ENCODE measurements at places on chromosomes 1 and 21.

GRCh38 chr1:100703716-100704115 is 15.8 kb upstream of the VCAM1 start:
- no peak for DNase-seq

- peak; percentile 43 for DNase-seq
Measured at GRCh38 chr1:207495801-207496792, at the start of gene CR1. TSS of gene CR1 (plus strand) at chr1:207496157. CDS start at chr1:207496268, 111 bp downstream.

- DNase-seq = peak; percentile 11
Measured at GRCh38 chr1:29650041-29650400, 413.7 kb downstream of the PTPRU start.

GRCh38 chr21:20519076-20519475 is 479.1 kb upstream of the NCAM2 start:
- DNase-seq = no peak

- no peak for DNase-seq
Measured at GRCh38 chr21:25760677-25761076, 25.9 kb downstream of the GABPA start.

DNA sequence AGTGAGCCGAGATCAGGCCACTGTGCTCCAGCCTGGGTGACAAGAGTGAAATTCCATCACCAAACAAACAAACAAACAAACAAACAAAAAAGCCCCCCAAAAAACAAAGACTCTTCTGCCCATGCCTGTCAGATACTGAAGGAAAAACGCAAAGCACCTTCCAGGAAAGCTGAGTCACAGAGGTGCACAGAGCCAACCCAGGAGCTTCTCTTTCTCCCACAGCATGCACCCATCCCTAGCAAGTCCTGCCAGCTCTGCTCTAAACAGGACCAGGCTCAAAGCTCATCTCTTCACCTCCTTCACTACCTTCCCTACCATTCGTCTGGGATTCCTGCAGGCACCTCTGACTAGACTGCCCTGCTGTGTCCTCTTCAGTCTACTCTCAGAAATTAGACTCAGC is 46.5 kb downstream of the ETS2 start:
- no peak for DNase-seq

- no peak for DNase-seq
Measured at GRCh38 chr1:153612111-153612754, 704 bp downstream of the S100A16 start.

DNA sequence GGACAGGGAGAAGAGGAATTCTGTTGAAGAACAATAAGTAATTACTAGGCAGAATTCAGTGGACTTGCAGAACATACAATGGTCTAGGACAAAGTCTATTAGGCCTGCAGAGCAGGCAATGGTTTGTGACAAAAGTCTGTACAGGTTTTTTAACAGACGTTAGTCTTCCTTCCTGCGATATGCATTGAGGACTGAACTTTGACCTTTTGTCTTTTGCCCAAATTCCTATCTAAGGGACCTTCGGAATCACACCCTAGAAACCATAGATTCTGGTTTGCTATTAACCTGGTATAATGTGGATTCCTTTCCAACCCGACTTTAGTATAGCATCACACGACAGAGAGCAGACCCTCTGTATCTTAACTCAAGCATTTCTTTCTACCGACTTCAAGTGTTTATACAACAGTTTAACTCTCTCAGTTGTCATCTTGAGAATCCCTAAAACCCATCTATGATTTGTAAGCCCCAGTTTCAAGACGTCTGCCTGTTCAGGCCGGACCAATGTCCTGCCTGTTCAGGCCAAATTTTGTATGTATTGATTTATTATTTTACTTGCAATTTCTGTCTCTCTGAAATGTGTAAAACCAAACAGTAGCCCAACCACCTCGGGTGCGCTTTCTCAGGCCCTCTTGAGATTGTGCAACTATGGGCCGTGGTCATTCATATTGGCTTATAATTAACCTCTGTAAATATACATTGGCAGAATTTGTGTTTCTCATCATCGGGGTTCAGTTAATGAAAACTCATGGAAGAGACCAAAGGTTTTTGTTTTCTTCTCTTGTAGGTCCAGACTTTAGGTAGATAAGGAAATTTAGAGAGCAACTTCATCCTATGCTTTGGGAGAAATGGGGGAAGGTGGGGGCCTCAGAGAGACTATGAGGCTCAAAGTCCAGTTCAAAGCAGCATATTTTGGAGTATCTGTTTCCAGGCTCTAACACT is 76.9 kb upstream of the TNFSF18 start:
- no peak for DNase-seq

GRCh38 chr1:111904478-111905218 is 84.8 kb downstream of the KCND3 start:
- peak; percentile 36 for DNase-seq

DNA sequence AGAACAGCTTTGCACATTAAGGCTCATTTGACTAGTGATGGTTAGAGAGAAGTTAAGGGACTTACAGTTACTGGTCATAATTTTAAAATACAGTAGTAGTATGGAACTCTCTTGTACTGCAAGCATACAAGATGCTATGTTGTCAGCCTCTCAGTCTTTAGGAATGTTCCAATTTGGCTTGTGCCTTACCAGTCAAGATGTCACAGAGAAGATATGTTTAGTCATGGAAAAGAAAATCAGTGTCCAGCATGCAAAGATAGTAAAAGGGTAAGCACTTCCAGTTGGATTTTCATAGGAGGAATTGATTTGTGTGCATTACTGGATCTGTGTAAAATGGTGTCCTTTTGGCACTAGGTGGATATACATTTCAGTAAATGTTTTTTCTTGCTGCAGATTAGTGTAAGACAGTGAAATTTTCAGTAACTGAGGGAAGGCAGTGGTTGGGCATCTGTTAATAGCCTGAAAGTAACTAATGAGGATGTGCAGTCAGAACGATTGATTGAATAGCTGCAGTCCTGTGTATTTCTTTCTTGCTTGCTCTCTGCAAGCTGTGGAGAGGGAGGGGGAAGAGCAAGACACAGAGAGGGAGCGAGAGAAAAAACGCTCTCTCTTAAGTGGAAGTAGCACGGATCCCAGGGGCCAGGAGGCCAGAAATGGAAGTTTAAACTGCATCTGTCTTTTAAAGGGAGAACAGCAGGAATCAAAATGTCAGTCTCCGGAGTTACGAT is 108.2 kb downstream of the CLEC20A start:
- no peak for DNase-seq

DNA sequence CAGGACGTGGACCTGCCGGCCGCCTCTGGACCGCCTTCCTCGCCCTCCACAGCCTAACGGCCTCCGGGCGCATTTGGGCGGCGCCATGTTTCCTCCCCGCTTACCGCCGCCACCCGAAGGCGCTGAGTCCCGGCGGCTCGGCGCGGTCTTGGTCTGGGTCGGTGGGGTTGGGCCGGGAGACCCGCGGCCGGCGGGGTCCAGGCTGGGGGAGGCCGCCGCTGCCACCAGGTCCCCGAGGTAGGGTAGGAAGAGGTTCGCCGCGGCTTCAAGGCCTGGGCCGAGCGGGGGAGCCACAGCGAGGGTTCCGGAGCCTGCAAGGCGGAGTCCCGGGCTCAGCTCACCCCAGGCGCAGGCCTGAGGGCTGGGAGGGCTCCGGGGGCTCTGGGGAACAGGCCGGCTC is 5.5 kb downstream of the OR2C3 start:
- no peak for DNase-seq

DNA sequence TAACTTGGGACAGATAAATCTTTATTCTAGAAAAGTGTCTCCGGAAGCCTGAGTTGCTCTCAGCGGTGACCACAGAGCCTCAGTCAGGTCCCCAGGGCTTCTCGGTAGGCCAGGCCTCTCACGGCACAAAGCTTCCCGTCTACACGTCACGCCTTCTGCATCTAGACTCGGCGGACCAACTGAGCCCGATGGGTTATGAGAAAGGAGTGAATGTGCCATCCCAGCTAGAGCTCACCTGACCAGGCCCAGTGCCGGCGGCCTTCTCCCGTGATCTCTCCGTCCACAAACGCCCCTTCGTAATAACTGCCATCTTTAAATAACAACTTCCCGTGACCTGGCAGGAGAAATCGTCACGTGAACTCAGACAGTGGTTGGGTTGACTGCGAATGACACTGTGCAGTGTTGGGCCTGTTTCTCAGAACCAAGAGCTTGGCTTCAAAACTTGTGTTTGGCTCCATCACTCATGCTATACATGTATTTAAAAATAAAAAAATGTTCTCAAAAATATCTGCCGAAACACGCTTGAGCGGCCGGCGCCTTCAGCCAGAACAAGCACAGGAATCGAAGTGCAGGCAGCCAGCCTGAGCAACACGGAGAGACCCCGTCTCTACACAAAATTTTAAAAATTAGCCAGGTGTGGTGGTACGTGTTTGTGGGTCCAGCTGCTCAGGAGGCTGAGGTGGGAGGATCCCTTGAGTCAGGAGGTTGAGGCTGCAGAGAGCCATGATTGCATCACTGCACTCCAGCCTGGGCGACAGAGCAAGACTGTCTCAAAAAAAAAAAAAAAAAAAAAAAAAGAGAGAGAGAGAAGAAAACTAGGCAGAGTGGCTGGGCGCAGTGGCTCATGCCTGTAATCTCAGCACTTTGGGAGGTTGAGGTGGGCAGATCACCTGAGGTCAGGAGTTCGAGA is 3.1 kb downstream of the MORN1 start:
- no peak for DNase-seq

- DNase-seq = peak; percentile 56
Measured at GRCh38 chr1:204213668-204214662, at the start of gene GOLT1A. TSS of gene GOLT1A (minus strand) at chr1:204213988. CDS start at chr1:204213906, 82 bp downstream.

GRCh38 chr1:94908965-94909364 is 17.9 kb downstream of the CNN3 start:
- DNase-seq = no peak

- DNase-seq = no peak
Measured at GRCh38 chr1:219790834-219791615, 137.3 kb downstream of the SLC30A10 start.

DNA sequence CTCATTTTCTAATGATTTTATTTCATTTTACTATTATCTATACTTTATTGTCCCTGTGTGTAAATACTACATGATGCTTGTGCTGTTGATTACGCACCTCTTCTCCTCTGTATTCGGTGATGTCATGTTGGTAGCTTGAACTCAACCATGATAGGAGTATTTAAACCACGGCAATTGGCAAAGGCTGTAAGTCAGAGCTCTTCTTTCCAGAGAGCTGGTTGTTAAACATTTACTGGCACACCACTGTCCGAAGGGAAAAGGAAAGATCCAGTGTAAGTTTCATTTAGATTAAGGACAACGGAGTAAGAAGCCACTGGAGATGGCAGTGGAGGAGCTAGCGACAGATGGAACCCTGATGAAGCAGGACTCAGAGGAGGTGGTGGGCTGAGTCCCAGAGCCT is 93.4 kb upstream of the KCNE2 start:
- no peak for DNase-seq

DNA sequence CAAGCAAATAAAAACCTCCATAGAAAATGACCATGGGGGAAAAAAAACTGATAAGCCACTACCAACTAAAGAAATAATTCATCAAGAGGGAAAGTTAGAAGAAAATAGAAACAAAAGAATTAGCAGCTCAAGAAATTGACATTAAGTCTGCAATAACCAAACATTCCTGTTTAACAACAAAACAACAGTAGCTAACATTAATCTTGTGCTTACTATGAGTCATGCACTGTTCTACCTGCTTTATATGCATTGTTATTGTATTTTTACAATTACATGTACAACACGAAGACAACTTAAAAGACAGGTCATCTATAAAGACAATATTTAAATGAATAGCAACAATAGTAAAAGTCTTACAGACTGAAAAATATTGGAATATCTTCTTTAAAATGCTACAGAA is 34.4 kb upstream of the LRRC7 start:
- DNase-seq = no peak

- no peak for DNase-seq
Measured at GRCh38 chr1:220222939-220223338, 49.3 kb downstream of the RAB3GAP2 start.

GRCh38 chr1:1732381-1732780 is 8.2 kb upstream of the CDK11A start:
- DNase-seq = no peak

DNA sequence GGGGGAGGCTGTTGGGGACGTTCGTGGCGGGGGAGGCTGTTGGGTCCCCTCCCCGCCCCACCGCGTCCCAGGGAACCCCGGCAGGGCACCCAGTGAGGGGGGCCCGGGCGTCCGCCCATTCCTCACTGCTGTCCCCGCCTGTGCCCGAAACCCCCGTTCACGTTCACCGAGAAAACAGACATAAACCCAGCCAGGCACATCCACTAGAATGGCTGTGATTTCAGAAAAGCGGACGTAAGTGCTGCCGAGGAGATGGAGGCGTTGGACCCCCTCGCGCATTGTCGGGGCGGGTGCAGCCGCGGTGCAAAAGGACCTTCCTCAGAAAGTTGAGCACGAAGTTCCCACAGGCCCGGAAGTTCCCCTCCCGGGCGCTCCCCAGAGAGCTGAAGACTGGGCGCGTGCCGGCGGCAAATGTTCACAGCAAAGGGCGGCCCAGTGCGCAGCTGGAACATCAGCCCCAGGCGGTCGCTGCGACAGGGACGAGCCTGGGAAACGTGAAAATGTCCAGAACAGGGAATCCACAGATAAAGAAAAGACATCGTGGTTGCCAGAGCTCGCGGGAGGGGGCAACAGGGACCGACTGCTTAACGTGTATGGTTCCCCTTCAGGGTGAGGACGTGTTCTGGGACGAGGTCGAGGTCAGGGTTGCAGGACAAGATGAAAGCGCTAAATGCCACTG is 18.5 kb upstream of the SAMD11 start:
- DNase-seq = peak; percentile 43

- no peak for DNase-seq
Measured at GRCh38 chr1:162996261-162996660, 72.9 kb upstream of the RGS4 start.

- no peak for DNase-seq
Measured at GRCh38 chr21:46461909-46462308, 3.2 kb downstream of the DIP2A start.

DNA sequence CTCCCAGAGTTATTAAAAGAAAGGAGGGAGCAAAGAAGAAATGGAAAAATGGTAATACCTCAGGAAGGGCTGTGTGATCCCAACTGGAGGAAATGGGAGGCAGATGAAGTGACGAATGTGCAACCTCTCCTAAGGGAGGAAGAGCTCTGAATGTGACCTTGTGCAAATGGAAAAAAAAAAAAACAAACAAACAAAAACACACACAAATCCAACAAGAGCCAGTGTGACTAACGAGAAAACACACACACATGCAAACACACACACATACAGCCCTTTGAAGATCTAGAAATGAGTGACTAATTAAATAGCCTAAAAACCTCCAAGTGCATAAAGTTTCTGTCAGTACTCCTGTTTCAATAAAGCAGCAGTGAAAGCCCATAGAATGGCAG is 49.0 kb downstream of the CCN1 start:
- no peak for DNase-seq

DNA sequence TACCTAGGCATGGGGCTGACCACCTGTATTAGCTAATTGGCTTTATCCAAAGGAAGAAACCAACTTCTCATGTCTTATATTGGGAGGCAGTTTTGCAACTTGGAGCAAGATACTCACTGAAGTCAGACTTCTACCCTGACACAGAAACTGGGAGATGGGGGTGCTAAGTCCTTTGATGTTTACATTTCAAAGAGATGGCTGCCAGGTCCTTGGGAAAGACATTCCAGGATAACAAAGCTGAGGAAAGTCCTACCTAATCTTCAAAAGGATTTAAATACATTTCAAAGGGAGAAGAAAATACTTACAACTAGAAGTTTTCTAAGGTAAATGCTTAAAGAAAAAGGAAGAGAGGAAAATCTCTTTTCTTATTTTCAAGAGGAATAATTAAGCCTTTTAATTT is 62.1 kb downstream of the FH start:
- DNase-seq = no peak

- no peak for DNase-seq
Measured at GRCh38 chr1:211082824-211083223, 51.1 kb downstream of the KCNH1 start.

- DNase-seq = no peak
Measured at GRCh38 chr1:88973520-88974137, 18.8 kb downstream of the KYAT3 start.

- peak; percentile 31 for DNase-seq
Measured at GRCh38 chr1:77175230-77175844, 43.9 kb downstream of the PIGK start.

Data from stimulated activated CD8-positive, alpha-beta memory T cell treated with anti-CD3 and anti-CD28 coated beads, Interleukin-4, amount 100 ng/mL, for 48 hours (primary cell).